ENCODE measurements at places on chromosomes 5 and 9. TPM values are rescaled to one million over a fixed set of nuclear protein-coding genes. Genes with fewer than 3 reads are reported as not detected.

CHSY3 gene
- total RNA-seq: 11.8 TPM

MARCOL gene
- not detected for total RNA-seq

PLAC8L1 gene
- not detected for total RNA-seq

COL23A1 gene
- not detected for total RNA-seq

OR13C8 gene
- not detected for total RNA-seq

SFXN1 gene
- 176 TPM for total RNA-seq

ENHO gene
- 5.0 TPM for total RNA-seq

PTGDS gene
- total RNA-seq: not detected

TLE1 gene
- total RNA-seq: 34.3 TPM

ANGPTL2 gene
- total RNA-seq: 5.0 TPM

FBP2 gene
- not detected for total RNA-seq

FAXDC2 gene
- 0.90 TPM for total RNA-seq

IRX4 gene
- not detected for total RNA-seq

DNA sequence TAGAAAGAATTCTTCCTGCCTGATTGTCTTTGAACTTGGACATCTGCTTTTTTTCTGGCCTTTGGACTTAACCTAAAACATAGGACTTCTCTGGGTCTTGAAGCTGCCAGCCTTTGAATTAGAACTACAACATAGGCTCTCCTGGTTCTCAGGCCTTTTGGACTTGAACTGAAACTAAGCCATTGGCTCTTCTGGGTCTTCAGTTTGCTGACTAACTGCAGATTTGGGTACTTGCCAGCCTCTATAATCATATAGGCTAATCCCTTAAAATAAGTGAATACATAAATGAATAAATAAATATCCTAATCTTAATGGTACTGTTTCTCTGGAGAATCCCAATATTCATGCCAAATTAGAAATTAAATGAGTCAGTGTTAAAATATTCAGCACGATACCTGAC, 473.4 kb upstream of the PAPPA start:
- no peak for DNase-seq

GRCh38 chr9:4515958-4516375, 25.7 kb downstream of the SLC1A1 start:
- DNase-seq: no peak

- no peak for DNase-seq
These were observed 56.8 kb downstream of the MTREX start for GRCh38 chr5:55364537-55365055.

DNA sequence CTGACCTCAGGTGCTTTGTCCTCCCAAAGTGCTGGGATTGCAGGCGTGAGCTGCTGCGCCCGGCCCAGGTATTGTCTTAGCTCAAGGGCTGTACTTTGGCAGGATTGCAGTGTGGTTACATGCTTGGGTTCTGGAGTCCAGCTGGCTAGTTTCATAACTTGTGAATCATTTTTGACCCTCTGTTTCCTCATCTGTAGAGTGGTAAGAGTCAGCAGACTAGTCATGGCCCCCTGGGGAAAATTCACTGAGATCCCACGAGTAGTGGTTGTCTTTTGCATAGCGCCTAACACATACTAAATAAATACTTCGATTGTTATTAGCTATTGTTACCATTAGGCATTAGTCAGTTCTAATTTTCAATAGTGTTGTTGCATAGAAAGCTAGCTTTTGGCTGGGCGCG, 14.3 kb downstream of the PTPA start:
- DNase-seq: peak; percentile 64

DNA sequence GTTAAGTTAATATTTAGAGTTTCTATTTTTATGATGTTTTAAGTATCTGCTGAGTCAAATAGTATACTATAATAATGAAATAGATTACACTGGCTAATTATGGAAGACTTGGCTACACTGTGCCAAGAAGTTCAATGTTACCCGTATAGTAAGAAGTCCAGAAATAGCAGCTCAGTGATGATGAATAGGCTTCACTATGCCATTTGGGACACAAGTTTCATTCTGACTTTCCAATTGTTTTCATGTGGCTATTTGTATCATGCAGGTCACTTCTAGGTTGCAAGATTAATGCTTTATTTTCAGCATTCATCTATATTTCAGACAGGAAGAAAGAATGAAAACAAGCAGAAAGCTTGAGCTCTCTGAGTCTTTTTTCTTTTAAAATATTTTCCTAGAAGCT, 194.5 kb upstream of the RIOK2 start:
- no peak for DNase-seq

GRCh38 chr9:122020398-122020797, 72.7 kb downstream of the TTLL11 start:
- DNase-seq: no peak

- no peak for DNase-seq
These were observed 19.0 kb upstream of the SMAD5 start for GRCh38 chr5:136113606-136114005.

GRCh38 chr9:114176624-114177291, 21.4 kb downstream of the COL27A1 start:
- DNase-seq: peak; percentile 26

DNA sequence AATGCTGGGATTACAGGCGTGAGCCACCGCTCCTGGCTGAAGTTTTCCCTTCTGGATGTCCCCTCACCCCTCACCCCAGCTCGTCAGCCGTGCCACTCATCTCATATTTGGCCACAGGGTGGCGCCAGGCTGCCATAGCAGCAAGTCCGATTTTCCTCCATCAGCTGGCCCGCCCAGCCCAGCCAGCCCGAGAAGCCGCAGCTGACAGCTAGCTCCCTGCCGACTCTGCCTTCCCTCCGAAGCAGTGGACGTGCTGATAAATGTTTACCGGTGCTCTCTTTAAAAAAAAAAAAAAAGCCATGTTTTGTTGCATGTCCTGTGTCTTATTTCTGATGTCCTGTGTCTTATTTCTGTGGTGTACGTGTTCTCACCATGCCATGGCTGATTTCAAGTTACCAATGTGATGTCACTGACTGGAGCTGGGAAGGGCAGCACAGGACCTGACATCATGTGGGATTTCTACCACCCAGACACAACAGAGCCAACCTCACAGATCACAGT, 58.3 kb downstream of the PFDN1 start:
- peak; percentile 89 for DNase-seq

DNA sequence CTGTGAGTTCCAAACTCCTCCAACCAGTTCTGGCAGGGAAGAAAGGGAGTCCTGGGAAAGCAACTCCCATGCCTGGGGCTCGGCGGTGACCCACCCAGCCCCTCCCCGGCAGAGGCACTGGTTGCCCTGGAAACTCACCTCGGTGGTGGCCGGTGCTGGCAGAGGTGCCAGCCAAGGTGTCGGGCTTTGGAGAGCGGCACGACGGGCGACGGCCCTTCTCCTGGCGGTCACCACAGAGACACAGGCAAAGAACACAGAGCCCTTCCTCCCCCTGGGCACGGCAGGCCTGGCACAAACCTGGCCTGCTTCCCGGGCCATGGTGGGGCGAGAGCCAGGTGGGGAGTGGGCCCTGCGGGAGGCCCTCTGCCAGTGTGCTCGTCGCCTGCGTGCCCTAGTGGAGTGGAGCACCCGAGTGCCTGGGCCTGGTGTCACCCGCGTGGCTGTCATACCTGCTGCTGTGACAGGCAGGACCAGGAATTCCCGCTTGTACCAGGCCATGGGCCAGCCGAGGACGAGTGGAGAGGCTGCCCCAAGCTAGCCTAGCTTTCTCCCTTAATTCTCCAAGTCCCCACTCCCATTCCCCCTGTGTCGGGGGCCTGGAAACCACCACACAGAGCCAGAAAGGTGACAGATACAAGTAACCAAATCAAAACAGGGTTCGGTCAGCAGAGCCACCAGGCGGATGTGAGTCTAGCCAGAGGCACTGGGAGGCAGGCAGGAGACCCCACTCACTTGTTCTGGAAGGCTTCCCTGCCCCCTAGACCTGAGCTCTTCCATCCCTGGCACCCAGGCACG, 8.2 kb upstream of the RALGDS start:
- no peak for DNase-seq

DNA sequence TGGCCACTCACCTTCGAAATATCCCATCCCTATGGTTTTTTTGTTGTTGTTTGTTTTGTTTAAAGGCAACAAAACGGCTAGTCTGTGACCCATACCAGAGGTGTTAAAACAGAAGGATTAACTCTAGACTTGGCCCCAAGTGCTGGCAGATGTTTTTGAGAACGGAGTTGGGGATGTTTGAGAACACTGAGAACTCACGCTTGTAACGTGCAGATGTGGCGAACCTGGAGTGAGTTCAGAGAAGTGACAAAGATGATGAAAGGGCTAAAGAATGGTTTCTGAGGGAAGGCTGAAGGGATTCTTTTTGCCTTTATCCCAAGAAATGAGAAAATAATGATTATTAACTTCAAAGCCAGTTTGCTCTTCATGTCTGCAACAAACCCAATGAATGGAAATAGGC, 286.5 kb downstream of the ZNF608 start:
- no peak for DNase-seq

DNA sequence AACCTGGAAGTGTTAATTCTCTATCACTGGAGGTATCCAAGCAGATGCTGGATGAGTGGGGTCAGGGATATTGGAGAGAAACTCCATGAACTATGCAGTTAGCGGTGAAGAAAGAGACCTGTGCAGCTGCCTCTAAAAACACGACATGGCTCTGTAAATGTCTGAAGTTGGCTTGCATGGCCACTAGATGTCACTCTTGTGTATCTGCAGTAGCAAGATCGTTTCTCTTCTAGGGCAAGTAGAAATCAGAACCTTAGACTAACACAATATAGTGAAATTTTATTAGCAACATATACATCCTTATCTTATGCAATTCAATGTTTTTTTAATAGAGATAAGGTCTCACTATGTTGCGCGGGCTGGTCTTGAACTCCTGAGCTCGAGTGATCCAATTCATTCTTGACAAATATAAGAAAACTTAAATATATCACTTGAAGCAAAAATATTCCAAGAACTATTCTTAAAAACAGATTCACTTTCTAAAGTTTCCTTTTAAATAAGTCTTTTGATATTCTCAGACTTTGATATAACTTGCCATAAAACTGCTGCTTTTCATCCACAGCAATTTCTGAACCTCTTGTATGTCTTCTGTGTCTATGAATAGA, 2.9 kb downstream of the OR2S2 start:
- peak; percentile 63 for DNase-seq

DNA sequence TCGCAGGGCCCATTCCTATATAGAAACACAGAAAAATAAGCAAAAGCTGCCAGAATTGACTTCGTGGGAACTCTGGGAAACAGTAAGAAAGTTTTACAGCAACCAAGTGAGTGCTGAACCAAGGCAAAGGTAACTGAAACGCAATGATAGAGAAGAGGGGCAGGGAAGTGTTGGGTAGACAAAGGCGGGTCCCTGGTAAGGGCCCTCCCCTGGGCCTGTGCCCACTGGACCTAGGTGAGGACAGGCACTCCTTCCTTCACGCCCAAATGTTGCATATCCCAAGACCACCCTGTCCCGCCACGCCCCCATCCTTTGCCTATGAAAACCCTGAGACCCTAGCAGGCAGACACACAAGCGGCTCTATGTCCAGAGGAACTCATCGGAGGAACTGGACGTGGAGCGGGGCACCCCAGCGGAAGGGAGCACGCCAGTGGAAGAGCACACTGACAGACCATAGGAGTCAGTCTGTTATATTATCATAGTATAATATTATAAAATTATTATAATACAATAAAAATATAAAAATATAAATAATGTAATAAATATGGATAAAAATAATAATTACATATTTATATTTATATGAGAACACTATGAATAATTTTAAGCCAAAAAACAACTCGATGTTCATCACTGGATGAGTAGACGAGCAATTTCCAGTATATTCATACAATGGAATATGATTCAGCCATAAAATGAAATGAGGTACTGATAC, 27.9 kb downstream of the CDKN2A start:
- no peak for DNase-seq

DNA sequence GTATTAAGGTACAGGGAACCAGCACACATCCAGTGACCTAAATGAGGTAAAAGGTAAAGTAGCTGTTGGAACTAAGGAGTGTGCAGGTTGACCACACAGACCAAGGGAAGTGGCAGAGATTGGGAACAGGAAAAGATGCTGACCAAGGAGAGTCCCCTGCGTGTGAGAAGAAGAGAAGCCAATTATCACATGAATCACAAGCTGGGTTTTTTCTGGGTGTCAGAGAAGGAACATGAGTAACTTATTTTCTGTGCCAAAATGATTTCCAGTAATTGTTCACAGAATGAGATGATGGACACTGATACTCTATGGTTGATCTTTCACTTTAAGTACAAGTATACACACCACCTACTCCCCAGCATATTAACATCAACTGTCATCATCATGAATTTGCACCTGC, 130.7 kb upstream of the ACO1 start:
- DNase-seq: no peak

- no peak for DNase-seq
These were observed 75.1 kb downstream of the MAST4 start for GRCh38 chr5:66671305-66671704.

DNA sequence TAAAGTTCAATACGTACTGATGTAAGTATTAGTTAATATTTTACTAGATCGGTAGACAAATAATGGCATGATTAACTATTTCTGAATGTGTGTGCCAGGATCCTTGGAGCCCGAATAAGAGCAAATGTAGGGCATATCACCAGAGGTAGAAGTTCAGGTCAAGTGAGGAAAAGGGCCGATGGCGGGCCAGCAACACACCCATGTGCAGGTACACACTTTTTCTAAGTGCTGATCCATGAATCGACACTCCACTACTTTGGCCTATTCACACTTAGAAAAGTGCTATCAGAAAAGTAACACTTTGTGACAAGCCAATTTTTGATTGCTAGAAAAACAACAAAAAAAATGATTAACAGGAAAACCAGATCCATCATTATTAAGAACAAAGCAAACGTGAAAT, 150.3 kb downstream of the AUH start:
- DNase-seq: no peak

DNA sequence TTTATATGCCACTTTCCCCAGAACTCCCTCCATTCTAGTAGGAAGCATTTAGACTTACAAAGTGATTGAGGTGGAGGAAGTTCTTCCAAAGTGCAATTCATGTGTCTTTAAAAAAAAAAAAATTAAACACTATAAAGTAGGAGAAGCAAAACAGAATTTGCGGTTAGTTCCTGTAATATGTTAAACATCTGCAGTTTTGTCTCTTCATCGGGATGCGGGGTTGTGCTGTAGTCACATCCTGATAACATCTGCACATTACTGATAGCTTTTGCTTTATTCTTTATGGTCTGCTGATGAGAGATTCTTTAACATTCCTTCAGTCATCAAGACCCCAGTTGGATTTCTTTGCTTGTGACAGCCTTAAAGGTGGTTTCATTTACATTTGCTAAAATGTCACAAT, 694.3 kb downstream of the NR2F1-AS1 start:
- no peak for DNase-seq

DNA sequence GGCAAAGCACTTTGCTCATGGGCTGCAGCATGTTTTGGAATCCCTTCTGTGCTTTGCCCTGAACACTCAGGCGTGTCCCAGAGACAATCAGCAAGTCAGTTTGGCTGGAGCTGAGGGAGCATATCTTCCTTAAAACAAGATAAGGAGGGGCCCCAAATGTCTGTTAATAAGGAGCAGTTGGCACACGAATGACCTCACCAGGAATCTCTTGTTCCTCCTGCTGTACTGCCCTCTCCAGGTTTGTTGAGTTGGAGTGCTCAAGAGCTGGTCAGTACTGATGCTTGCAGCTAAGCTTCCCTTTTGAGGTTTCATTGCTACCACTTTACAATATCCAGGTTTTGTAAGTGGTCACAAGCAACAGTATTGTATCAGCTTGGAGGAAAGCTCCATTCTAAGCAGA, 101.3 kb upstream of the EGFLAM start:
- no peak for DNase-seq
